Stimulated activated CD8-positive, alpha-beta memory T cell treated with anti-CD3 and anti-CD28 coated beads, Interleukin-7, amount 100 ng/mL, for 1 hour (primary cell): ENCODE measurements at places on chromosomes 16 and 17.
A peak's percentile ranks its signal among the peaks of the same experiment; 100 is the strongest.

DNA sequence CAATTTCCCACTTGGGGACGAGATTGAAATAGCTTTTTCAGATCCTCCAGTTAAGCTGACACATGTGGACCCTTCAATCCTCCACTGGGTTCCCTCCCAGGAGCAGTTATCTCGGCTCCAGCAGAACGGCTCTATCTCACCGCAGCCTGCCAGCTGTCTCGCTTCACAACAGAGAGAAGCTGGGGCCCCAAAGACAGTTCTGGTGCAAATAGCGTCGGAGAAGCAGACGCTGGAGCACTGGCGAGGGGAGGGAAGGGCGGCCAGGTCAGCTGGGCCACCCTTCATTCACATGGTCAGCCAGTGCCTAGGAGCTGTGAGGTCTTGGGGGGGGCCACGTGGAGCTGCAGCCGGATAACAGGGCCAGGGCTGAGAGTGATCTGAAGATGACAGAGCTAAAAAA, 141.3 kb upstream of the SDK2 start:
- no peak for DNase-seq

DNA sequence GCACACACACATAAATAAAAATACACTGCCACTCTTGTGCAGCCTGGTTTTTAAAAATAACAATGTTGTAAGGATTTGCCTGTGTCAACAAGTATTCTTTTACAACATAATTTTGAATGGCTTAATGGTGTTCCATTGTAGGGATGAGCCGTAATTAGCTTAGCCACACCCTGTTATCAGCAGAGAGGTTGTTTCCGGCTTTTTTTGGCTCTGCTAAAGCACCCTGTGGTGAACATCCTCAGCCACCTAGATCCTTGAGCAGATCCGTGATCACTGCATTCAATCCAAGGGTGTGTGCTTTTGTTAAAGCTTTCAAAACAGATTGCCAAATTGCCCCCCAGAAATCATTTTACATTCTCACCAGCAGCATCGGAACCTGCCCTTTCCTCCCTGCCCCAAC, 7.0 kb downstream of the KATNB1 start:
- no peak for DNase-seq

GRCh38 chr17:43881181-43881580, 26.2 kb downstream of the MPP2 start:
- DNase-seq, result no peak

- no peak for DNase-seq
These were observed 2.8 kb downstream of the UBTF start for GRCh38 chr17:44216694-44217093.

- no peak for DNase-seq
These were observed 69.8 kb downstream of the SHISA9 start for GRCh38 chr16:12971241-12971640.

- no peak for DNase-seq
These were observed 92.8 kb downstream of the HS3ST3B1 start for GRCh38 chr17:14393723-14394122.

DNA sequence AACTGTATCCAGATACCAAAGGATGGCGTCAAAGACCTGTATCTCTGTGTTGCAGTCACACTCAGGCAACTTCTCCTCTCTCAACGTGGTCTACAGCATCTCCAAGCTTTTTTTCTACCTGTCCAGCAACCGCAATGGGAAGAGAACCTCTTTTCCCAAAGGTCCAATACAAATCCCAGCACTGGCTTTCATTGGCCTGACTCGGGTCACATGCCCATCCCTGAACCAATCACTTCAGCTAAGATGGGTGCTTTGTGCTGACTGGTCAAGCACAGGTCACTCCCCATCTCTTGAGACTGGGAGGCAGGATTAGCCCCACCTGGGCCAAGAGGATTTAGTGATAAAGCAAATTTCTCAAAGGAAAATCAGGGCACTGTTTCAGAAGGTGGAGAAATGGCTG, 71.2 kb upstream of the C16orf82 start:
- DNase-seq, result no peak

DNA sequence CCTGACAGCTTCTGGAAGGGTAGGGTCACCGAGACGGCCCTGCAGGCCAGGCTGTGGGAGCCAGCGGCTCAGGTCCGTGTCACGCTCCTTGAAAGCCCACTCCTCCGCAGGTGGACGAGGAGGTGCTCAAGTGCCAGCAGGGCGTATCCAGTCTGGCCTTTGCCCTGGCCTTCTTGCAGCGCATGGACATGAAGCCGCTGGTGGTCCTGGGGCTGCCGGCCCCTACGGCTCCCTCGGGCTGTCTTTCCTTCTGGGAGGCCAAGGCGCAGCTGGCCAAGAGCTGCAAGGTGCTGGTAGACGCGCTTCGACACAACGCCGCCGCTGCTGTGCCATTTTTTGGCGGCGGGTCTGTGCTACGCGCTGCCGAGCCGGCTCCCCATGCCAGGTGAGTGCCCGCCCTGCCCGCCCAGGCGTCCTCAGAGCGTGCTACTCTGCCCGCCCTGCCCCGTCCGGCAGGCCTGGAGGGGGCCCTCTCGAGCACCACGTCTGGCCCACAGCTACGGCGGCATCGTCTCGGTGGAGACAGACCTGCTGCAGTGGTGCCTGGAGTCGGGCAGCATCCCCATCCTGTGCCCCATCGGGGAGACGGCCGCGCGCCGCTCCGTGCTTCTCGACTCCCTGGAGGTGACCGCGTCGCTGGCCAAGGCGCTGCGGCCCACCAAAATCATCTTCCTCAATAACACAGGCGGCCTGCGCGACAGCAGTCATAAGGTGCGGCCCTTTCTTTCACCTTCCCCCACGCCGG, 1.3 kb downstream of the NAGS start:
- DNase-seq, result no peak

DNA sequence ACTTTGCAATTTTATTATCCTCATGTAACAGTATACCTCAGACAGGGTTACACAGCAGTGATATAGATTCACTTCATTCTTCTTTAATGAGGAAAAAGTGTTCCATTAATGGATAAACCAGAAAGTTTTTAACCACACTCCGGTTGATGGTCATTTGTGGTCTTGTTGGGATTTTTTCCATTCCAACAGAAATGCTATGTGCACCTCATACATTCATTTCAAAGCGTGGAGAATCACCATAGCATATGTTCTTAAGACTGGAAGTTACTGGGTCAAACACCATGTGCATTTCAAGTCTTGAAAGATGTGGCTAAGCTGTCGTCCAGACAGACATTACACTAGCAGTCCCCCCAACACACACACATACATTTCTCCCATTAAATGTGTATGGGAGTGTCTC, 245.8 kb upstream of the CDH5 start:
- DNase-seq, result no peak

- DNase-seq, result peak; percentile 38
These were observed at the start of gene DUS1L for GRCh38 chr17:82065638-82066303. Gene DUS1L (minus strand): TSS chr17:82065804. CDS start chr17:82065059, 745 bp downstream.

DNA sequence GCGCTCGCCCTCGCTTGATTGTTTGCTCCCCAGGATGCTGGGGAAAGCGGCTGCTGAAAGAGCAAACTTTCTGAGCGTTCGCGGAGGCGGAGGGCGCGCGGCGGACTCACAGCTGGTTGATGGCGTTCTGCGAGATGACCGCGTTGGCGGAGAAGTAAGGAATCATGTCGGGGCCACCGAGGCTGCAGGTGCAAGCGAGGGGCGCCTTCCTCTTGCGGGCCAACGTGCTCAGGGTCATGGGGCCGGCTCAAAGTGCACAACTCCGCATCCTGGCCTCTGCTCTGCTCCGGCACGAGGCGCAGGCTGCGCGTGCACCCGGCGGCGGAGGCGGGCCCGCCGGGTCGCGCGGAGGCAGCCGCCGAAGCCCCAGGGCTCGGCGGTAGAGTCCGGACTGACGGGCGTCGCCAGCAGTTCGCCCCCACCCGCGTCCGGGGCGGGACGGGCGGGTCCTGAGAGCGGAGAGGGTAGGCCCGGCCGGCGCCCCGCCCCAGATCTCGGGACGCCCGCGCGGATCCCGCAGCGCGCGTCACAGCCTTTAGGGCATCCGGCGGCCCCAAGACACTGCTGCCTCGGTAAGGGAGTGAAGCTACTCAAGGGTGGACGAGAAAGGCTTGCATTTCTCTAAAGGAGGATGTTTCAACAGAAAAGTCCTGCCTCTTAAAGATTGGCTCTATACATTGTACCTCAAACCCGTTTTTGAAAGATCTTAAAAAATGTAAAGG, 138.5 kb upstream of the CORO6 start:
- DNase-seq, result peak; percentile 72

- no peak for DNase-seq
These were observed 178.0 kb downstream of the RPTOR start for GRCh38 chr17:80722661-80723060.

GRCh38 chr16:27355610-27356009, 41.8 kb downstream of the IL4R start:
- DNase-seq, result no peak

DNA sequence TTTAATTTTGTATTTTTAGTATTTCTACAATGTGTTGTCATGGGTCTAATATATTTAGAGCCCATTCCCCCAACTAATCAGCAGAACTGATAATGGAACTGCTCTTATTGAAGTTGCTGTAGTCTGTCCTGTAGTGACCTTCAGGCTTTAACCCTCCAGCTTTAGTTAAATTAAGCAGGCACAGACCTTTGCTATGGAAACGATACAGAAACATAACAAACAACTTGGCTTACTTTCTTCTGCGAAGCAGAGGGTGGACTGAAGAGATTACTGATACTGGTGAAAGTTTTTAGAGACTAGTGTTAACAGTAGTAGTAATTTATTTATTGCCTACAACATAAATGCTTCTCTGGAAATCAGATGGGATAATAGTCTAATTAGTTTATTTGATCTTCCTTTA, 61.4 kb downstream of the NFATC3 start:
- no peak for DNase-seq
